ENCODE measurements at places on chromosomes 1 and 21.

DNA sequence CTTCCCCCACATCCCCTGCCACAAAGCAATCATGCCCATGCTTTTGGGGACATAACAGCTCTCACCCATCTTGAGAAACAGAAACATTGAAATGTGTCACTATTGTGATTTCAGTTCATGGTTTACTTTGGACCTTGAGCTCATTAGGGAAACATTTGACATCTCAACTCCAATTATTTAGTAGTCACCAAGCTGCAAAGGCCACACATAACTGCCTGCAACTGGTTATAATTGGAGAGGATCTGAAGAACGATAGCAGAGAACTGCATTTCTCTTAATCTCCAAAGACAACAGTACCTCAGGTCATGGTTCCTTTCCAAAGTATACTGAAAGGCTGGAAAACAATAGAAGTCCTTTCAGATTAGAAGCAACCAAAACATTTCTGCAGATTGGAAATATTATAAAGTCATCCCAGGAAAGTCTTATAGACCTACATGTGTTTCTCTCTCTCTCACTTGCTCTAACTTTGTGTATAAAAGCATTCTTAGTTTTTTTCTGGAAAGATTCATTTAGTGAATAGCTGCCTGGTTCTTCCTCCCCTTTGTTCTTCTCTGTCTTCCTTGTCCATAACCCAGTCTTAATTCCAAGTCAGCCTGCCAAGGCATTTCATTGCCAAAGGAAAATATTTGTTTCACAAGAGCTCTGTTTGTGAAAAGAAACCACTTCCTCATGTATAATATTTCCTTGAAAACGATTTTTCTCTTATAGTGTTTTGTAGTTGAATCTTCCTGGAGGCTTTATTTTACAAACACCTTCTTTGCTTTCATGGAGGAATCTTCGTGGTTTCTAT lies 426.8 kb downstream of the ADGRL2 start:
- peak; percentile 58 for DNase-seq

- DNase-seq = no peak
Measured at GRCh38 chr1:174519844-174520243, 72.1 kb downstream of the GPR52 start.

- no peak for DNase-seq
Measured at GRCh38 chr1:201964261-201964660, 9.0 kb downstream of the TIMM17A start.

DNA sequence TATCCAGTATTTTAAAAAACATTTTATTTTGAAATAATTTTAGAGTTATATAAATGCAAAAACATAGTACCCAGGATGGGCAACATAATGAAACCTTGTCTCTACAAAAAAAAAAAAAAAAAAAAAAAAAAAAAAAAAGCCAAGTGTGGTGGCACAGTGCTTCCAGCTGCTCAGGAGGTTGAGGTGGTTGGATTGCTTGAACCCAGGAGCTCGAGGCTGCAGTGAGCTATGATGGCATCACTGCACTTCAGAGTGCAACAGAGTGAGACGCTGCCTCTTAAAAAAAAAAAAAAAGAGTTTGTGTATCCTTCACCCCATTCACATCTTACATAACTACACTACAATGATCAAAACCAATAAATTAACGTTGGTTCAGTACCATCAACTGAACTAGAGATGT lies 115.6 kb upstream of the KIF26B start:
- DNase-seq = no peak

- no peak for DNase-seq
Measured at GRCh38 chr21:15112858-15113257, 48.1 kb upstream of the NRIP1 start.

GRCh38 chr1:10546896-10547295 lies 72.1 kb downstream of the PEX14 start:
- DNase-seq = no peak

GRCh38 chr1:62514746-62515423 lies 78.0 kb downstream of the USP1 start:
- DNase-seq = peak; percentile 61

GRCh38 chr1:169094897-169095569 lies 11.5 kb upstream of the ATP1B1 start:
- no peak for DNase-seq

GRCh38 chr1:47940326-47940725 lies 56.9 kb downstream of the TRABD2B start:
- no peak for DNase-seq

DNA sequence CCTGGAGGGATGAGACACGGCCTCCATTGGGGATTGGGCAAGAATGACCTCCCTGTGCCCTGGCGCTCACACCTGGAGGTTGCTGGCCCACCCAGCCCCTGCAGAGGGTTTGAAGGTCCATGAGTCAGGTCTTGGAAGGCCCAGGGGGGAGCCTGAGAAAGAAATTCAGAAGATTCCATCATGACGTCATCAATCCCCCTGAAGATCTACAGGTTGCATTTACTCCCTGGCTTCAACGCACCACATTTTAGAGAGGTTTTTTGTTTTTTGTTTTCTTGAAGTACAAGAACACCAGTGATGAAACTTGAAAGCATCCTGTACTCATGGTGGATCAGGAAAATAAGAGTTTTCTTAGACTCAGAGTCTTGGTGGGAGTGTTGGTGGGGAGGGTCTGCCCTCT lies 82.4 kb upstream of the SLC25A33 start:
- no peak for DNase-seq

- peak; percentile 35 for DNase-seq
Measured at GRCh38 chr1:98045211-98045766, 124.5 kb upstream of the DPYD start.

- no peak for DNase-seq
Measured at GRCh38 chr1:154822717-154823116, 47.4 kb downstream of the KCNN3 start.

GRCh38 chr1:25664357-25665199 lies 48.0 kb downstream of the MAN1C1 start:
- DNase-seq = no peak

GRCh38 chr1:100511058-100511457 lies 26.9 kb upstream of the GPR88 start:
- no peak for DNase-seq

GRCh38 chr1:245052258-245052657 lies 102.5 kb upstream of the KIF26B start:
- no peak for DNase-seq

Data from inflammatory macrophage treated with lipopolysaccharide for 1 hour (primary cell).